Hematopoietic multipotent progenitor cell (in vitro differentiated cells): ENCODE measurements at places on chromosomes 4 and X.
A peak's percentile ranks its signal among the peaks of the same experiment; 100 is the strongest.

GRCh38 chrX:154779261-154779660 is 16.6 kb downstream of the DKC1 start:
- DNase-seq, result no peak

DNA sequence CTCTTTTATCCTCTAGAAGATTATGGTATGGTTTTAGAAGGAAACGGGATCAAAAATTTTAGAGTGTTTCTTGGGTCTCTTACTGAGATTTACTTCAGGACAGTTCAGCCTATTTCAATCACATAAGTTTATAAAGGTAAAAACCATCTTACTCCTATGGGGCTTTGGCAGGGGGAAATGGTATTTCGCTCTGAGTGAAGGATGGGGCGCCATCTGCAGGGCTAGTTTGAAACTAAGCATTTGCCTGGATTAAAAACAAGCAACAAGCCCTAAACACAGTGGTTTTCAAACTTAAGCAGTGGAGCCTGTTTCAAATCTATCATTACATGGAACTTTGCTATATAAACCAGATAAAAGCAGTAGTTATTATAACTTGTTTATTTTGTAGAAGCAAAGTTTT is 361.5 kb upstream of the FMR1 start:
- DNase-seq, result peak; percentile 10

GRCh38 chr4:17941731-17942130 is 79.8 kb downstream of the LCORL start:
- no peak for DNase-seq

GRCh38 chr4:122889726-122890125 is 32.7 kb downstream of the NUDT6 start:
- no peak for DNase-seq

DNA sequence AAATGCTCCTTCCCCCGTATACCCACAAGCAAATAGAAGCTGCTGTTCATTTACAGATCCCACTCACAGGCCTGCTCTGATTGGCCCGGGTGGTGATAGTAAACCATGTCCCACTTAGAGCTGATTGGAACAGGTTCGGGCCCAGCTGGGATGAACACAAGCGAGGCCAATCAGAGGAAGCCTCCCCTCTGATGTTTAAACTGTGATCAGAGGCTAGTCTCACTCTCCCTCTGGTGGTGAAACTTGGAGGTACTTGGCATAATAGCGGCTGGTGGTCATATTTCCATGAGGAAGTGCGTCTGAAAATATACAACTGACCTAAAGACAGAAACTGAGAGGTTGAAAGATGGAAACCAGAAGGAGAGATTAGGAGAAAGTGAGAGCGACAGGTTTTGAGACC is 51.5 kb upstream of the TRPC3 start:
- DNase-seq, result peak; percentile 31

DNA sequence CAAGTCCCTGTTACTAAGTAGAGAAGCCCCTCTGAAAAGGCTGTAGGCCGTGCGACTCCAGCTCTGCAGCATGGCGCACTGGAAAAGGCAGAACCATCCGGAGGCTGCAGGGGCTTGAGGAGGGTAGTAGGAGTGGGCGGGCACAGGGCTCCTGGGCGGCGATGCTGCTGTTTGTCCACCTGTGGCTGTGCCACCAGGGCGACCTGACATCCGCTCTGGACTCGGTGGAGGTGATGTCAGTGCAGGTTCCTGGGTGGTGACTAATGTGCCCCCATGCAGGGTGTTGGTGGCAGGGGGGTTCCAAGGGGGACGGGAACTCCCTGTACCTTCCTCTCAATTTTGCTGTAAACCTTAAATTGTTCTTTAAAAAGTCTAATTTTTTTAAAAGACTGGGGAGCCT is 58.3 kb downstream of the PCGF3 start:
- DNase-seq, result no peak

DNA sequence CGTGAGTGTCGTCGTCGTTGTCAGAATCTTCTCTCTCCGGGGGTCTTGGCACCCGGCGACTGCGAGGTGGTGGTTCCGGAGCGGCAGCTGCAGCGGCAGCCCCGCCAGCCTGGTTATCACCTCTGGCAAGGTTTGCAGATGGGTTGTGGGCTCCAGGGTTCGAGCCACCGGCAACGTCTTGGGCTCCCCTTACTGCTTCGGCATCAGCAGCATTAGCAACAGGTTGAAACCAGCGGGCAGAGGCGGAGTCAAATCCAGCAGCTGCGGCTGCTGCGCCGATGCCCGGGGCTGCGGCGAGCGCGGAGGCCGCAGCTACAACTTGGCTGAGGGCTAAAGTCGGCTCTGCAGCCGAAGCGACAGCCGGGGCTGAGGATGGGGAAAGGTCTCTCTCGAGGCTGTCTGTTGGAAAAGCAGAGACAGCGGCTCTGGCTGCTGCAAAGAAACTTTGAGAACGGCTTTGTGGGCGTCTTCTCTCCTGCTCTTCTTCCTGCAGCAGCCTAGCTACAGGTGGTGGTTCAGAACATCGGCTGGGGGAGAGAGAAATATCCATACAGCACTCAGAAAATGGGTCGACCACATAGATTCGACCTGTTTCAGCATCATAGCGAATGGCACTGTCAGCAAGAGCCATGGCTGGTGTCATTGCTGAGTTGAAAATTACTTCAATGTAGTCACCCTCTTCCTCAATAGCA is 3.6 kb downstream of the IRS4 start:
- DNase-seq, result no peak
